Heart right ventricle (tissue), 16 donors: ENCODE measurements at places on chromosomes 13 and 19. TPM values are rescaled to one million over a fixed set of nuclear protein-coding genes. Genes with fewer than 3 reads are reported as not detected.

DNA sequence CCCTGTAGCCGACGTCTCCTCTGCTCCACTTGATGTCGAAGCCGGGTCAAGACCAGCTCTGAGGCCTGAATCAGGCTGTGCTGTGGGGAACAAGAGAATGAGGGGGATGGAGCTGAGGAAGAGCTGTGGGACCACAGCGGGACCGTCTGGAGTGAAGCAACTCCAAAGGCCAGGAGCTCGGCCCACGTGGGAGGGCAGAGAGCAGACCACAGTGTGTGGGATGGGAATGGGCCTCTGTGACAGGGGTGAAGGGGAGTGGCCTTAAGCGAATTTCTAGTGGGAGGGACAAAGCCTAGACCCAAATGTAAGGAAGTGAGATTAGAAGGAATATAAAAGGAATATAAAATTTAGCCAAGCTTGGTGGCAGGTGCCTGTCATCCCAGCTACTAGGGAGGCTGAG, 3.8 kb upstream of the SLC8A2 start:
- no peak for DNase-seq

- DNase-seq, result no peak
These were observed 68.2 kb downstream of the STK24 start for GRCh38 chr13:98508685-98509084.

GRCh38 chr13:81745391-81745790, 1404.5 kb upstream of the SPRY2 start:
- DNase-seq, result no peak

GRCh38 chr19:10667867-10668266, 13.7 kb downstream of the ILF3 start:
- DNase-seq, result no peak

DNA sequence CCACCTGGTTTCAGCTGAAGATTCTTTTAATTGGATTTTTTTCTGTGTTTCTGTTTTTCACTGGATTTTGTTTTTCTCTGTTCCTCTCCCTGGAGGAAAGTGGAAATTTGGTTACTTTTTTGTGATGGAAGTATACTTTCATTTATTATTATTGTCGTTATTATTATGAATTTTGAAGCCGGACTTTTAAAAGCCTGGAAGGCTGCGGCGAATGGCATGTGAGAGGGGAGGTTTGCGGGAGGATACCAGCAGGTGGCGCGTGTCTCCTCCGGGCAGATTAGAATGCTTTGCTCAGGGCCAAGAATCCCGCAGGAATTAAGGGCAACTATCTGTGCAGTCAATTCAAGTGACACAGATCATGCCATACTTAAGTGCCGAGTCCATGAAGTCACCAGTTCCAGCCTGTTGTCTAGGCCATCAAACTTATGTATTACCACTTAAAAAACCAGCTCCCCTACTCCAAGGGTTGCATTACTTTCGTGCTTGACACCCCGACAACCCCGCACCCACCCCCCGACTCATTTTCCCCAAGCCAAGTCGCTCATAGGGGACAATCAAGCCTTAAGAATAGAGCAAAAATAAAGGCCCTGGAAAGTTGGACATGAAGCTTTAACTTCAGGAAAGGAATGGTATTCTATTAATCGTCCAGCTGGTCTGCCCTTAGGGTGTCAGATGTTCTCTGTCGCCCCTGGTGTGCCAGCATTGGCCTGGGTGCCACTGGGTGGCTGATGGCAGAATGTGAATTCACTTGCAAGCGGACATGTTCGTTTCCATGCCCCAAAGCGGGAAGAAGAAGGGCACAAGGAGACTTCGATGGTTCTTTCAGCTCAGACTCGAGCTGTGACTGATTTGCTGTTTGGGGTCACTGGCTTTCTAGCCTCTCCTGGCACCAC, 1.3 kb upstream of the LRCH1 start:
- peak; percentile 86 for DNase-seq

GRCh38 chr13:82681535-82681934, 1200.7 kb downstream of the SLITRK1 start:
- no peak for DNase-seq

- no peak for DNase-seq
These were observed 1072.4 kb downstream of the EFNB2 start for GRCh38 chr13:105463011-105463501.

GRCh38 chr19:3785938-3786824, at the start of gene MATK:
Gene MATK, minus strand, starts transcription at chr19:3786381. Its CDS starts 1,246 bp downstream, at chr19:3785135.
- no peak for DNase-seq

GRCh38 chr13:50574731-50575130, 268.8 kb downstream of the DLEU7 start:
- DNase-seq, result no peak

DNA sequence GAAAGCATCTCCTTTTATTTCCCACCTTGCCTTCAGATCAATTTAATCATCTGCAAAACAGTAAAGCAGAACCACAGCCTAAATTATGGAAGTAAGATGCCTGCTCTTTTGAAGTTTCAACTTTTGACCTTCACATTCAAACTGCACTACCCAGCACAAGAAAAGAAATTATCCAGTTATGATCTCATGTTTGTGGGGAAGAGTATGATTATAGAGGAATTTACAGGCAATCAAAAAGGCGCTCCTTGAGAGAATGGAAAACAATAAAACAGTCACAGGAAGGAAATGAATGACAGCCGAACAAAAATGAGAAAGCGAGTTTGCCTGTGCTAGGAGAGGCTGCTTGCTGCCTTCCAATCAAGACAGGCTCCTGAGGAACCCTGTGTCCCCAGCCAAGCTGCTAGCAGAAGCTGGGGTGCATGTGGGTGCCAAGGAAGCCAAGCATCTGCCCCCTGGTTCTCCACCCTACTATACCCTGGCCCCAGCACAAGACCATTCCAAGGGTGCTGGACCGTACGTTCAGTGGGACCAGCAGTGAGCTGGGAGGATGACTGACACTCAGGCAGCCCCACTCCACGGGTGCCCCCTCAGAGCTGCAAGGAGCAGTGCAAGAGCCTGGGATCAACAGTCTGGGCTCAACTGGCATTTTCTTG, 47.8 kb downstream of the PEPD start:
- no peak for DNase-seq

- DNase-seq, result no peak
These were observed 11.8 kb downstream of the STK11 start for GRCh38 chr19:1217366-1217765.

- no peak for DNase-seq
These were observed 96.7 kb downstream of the CRYL1 start for GRCh38 chr13:20428666-20429644.

- DNase-seq, result peak; percentile 90
These were observed at the start of gene GARRE1 for GRCh38 chr19:34254046-34254697. Gene GARRE1, plus strand, starts transcription at chr19:34254554. Its CDS starts 45,920 bp downstream, at chr19:34300474.

GRCh38 chr13:25502551-25502950, 130.8 kb downstream of the ATP8A2 start:
- no peak for DNase-seq

GRCh38 chr19:43609872-43610271, 2.0 kb upstream of the SRRM5 start:
- no peak for DNase-seq

GRCh38 chr13:45339867-45340266, 1.1 kb downstream of the TPT1 start:
- no peak for DNase-seq

- peak; percentile 1 for DNase-seq
These were observed 48.5 kb upstream of the F7 start for GRCh38 chr13:113057084-113057483.

- DNase-seq, result no peak
These were observed 34.1 kb upstream of the TFDP1 start for GRCh38 chr13:113550453-113550852.

GRCh38 chr13:98990701-98991100, 12.8 kb upstream of the DOCK9 start:
- no peak for DNase-seq

DNA sequence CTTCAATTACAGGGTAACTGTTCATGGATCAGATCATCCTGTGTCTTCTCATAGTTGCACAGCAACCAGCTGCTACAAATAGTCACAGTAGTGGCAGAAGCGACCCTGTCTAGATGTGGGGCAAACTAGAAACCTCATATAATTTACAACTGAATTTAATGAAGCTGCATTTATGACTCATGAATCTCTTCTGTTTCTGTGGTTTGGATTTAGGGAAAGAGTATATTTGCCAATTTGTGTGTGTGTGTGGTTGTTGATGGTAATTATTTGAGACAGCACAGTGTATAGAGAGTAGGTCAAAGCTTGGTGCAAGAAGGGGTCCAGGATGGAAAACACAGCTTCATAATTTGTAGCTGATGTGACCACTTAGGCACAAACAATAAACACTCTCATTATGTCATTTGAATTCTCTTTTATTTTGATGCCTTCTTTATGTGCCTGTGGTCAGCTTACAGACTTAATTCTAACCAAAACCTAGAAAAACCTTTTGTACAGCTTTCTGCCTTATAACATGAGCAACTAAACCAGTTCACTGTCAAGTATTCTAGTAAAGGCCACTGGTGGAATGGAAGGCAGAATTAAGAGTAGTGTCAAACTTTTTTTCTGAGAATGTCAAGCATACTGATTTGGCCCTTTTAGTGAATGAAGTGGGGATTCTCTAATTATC, 218.1 kb downstream of the TBC1D4 start:
- no peak for DNase-seq

GRCh38 chr19:30263830-30264381, 108.3 kb upstream of the ZNF536 start:
- no peak for DNase-seq

DNA sequence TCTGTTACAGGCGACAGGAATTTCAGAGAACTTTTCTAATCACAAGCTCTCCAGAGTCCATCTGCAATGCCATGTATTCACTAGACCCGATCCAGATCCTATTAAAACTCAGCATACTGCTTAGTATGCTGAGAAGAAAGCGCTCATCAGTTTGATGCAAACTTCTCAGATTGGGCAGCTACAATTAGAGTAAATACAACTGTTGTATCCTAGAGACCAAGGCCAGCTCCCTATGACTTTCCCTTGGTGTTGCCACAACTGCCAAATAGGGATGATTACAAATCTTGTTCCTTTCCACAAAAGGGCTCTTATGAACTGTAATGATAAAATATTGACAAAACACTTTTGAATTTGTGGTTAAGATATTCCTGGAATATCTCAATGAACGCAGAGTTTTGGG, 191.2 kb downstream of the SPRY2 start:
- DNase-seq, result no peak

- DNase-seq, result no peak
These were observed 820.5 kb downstream of the DACH1 start for GRCh38 chr13:71046360-71047079.

GRCh38 chr13:111973605-111974340, 93.2 kb upstream of the SOX1 start:
- DNase-seq, result no peak

DNA sequence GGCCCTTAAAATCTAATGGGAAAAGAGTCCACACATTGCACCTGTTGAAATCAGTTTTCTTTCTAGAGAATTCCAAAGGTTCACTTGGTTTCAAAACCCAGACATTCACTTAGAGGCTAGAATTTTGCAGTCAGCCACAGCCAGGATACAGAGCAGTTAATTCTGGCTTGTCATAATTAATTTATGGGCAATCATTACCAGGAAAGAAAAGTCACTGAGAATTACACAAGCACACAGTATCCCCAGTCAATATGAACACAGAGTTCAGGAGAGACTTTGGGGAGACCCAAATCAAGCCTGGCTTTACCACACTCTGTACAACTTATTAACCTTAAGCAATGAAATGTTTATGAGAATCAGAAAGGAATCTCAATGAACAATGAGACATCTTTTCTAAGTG, 224.3 kb upstream of the SOX21 start:
- DNase-seq, result no peak

DNA sequence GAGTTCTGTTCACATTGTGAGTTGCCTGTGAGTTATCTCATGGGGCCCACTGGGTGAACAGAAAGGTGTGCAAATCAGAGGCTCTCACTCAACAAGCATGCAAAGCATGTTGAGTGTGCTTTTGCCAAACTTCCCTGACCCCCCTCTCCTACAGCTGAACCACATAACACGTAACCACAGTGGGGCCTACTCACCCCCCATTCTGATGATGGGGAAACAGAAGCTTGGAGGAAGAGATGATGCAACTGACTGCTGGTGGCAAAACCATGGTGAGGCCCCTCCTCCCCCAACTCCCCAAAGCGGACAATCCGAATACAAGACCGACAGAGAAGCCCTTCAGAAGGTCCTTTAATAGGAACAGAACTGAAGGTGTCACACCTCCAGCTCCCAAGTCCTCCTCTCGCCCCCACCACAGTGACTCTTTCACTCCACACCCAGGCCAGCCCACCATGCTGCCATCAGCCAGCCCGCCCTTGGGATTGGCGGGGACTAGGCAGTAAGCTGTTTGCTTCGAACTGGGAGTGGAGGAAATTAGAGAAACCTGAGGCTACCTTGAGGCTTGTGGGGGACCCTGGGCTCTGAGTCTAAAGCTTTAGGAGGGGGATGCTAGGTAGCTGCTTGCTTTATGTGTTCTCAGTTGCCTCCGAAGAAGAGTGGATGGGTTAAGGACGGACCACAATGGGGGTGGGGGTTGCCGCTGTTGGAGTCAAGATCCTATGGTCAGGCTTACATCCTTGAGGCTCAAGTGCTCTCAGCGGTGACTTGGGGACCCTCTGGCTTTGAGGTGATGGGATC, 3.8 kb downstream of the ZNF784 start:
- no peak for DNase-seq

DNA sequence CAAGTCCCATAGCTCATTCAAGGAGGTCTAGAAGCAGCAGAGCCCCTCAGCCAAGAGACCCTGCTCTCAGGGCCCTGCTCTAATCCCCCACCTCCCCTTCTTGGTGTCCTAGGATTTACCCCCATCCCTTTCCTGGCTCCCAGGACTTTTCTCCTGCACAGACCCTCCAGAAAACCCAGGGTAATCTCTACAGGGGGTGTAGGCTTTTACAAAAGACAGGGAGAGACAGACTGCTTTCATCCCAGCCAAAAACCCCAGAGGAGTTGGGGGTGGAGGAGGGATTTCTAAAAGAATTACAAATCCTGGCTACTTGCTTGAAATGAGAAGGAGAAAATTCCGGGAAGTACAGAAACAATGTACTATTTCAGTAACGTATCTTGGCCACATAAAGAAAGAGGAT, 133.3 kb downstream of the TNFSF13B start:
- DNase-seq, result no peak

- DNase-seq, result no peak
These were observed 6.2 kb upstream of the PGLS start for GRCh38 chr19:17505223-17505622.

GRCh38 chr13:94394723-94395122, 84.8 kb downstream of the DCT start:
- DNase-seq, result no peak

GRCh38 chr19:56765137-56765536, 75.4 kb downstream of the PEG3 start:
- DNase-seq, result peak; percentile 68

GRCh38 chr19:49896863-49897621, at the start of gene IL4I1:
Gene IL4I1, minus strand, starts transcription at chr19:49896887. Its CDS starts 727 bp downstream, at chr19:49896160.
- no peak for DNase-seq

Gene FAM124A
- 5.2 TPM for polyA plus RNA-seq

Gene LILRA2
- 0.22 TPM for polyA plus RNA-seq

Gene HRC
- polyA plus RNA-seq, result 710 TPM

Gene HIF3A
- polyA plus RNA-seq, result 49.3 TPM

Gene NCR1
- polyA plus RNA-seq, result not detected

Gene CYP2B6
- polyA plus RNA-seq, result not detected

Gene HAUS8
- 4.4 TPM for polyA plus RNA-seq

Gene PSG7
- polyA plus RNA-seq, result not detected

Gene BAX
- 37.4 TPM for polyA plus RNA-seq

Gene ZNF146
- polyA plus RNA-seq, result 20.1 TPM

Gene COMMD6
- 88.4 TPM for polyA plus RNA-seq

Gene NXNL1
- 1.1 TPM for polyA plus RNA-seq

Gene KLHL1
- not detected for polyA plus RNA-seq

Gene JAK3
- 0.88 TPM for polyA plus RNA-seq

Gene NLRP11
- polyA plus RNA-seq, result not detected

Gene LGALS4
- 2.6 TPM for polyA plus RNA-seq

Gene CPT1C
- 10.7 TPM for polyA plus RNA-seq

Gene FUT6
- not detected for polyA plus RNA-seq
